Nucleus accumbens (tissue), 56 donors: ENCODE measurements at places on chromosomes 12 and 14.

DNA sequence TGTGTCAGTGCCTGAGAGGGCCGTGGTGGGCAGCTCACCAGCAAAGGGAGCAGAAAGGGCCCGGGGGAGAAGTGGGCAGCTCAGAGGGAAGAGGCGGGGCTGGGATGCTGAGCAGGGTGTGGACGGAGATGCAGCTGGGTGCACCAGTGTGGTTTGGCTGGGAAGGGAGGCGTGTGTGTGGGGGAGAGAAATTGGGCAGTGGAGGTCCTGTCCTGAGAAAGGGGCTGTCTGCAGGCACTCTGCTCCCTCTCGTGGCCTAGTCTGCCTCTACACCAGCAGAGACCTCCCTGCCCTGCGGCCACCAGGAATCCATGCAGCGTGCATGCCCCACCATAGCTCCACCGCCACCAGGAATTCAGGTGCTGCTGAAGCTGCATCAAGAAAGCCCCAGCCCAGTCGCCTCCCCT lies 6.4 kb downstream of the TMEM121 start:
- no peak for DNase-seq

DNA sequence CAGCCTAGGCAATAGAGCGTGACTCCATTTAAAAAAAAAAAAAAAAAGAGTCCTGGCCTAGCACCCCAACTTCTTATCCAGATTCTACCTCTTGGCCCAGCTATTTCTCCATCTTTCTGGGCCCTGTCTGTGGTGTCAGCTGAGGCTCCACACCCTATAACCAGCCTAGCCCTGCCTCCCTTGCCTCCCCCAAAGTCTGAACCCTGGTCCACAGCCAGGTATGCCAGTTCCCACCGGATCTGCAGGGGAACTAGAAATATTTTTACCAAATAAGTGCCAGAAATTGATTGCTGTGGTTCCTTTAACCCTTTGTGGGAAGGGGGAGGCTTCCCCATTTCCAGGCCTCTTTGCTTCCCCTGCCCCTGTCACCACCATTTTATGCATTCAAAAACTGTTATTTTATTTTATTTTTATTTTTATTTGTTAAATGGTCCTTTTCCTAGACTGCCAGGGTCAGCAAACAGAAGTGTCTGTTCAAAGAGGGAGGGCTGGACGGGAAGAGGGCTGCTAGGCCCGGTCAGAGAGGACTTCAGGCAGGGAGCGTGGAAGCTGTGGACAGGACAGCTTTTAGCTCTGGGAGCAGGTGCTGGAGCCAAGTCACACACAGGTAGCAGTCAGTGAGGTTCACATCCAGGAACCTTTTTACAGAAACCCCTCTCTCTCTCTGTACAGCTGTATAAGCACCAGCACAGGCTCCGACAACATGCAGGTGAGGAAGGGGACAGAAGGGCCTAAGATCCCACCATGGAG lies 23.2 kb downstream of the TTC9 start:
- DNase-seq: no peak

GRCh38 chr14:52992236-52992870 lies 41.5 kb upstream of the FERMT2 start:
- DNase-seq: no peak

DNA sequence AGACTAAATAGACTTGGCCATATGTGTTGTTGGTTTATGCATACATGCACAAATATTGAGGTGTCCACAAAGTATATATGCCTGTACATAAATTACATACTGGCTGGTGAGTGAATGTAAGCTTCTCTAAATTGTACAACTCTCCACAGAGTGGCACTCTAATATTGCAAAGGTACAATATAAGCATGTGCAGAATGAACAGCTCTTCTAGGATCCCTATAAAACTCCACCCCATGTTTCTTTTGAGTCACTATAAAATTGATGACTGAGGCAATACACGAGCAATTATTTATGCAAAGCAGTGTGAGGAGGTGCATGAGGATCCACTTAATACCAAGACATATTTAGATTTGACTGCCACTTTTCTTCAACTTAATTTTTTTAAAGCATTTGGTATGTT lies 172.2 kb downstream of the NAV3 start:
- DNase-seq: no peak

- DNase-seq: no peak
Measured at GRCh38 chr14:68667313-68667791, 125.5 kb downstream of the ZFP36L1 start.

DNA sequence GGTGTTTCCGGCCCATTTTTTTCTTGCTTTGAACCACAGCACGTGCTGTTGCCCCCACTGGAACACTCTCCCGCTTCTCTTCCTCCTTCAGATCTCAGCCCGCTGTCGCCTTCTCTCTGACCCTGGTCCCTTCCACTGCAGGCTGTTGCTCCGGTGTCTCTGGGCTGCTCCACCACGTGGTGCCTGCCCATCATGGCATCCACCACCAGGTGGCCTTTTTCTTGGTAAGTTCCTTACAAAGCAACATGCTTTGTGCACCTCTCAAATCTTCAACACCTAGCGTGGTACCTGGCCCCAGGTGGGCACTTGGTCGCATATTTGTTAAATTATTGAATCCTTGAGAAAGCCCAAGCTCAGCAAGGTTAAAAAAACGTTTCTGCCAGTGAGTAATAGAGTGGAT lies 19.1 kb downstream of the TUNAR start:
- DNase-seq: no peak

- no peak for DNase-seq
Measured at GRCh38 chr12:128008341-128008740, 258.6 kb upstream of the TMEM132C start.

GRCh38 chr12:103840462-103840875 lies 565 bp downstream of the NT5DC3 start:
- DNase-seq: no peak

DNA sequence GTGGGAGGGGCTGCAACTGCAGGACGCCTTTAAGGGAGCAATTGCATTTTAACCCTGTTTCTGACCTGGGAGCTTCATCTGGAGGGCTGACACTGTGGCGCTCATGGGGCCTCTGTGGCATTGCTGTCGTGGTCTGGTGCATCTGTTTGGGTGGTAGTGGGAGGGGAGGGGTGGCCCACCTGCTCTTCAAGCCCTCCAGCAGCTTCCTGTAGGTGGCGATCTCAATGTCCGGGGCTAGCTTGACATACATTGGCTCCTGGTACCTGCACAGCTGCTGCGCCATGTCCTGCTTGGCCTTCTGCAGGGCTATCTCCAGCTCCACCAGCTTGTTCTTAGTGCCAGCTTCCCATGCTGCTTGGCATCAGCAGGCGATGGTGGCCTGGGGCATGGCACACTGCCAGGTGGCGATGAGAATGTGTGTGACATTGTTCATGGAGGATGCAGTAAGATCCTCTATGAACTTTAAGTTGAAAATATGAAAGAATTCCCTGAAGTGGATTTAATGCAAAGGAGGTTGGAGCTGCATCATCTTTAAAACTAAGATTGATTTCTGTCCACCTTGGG lies 7.7 kb upstream of the KRT82 start:
- DNase-seq: no peak

- DNase-seq: no peak
Measured at GRCh38 chr12:34021071-34021470, 1.2 kb upstream of the ALG10 start.

DNA sequence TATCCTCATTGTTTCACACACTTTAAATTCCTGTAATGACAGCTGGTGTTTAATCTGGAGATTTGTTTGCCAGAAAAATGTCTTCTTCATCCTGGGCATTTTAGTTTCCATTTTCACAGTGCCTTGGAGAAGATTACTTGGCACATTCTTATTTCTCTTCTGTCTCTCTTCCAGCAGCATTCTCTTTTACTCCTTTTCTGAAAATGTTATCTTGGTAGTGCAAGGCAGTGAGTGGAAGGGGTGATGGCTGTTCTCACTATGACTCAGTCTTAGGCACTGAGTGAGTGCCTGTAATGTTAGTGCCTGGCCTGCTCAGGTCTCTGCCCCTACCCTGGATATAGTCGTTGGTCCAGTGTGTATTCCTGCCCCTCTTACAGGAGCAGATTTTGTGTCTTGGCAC lies 13.1 kb downstream of the CLECL1 start:
- no peak for DNase-seq

DNA sequence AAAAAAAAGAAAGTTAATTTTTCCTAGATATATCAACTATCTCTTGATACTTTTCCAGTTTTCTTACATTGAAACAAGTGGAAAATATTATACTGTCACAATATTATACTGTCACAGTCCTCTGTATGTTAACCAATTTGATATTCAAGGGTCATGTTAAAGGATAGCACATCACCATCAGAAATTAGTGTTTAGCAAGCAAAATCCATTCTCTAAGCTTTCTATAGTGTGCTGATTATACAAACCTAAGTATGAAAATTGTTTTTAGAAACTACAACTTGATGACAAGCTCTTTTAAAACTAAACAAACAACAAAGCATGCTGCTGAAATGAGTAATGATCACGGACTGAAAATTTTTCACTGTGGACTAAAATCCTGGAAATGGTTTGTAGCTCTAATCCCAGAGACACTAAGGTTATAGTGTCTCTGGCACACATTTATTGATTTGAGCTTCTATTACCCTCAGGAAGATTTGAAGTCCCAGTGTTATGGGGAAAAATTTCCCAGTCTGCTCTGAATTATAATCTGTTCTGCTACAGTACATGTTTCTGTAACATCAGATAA lies 9.7 kb downstream of the SPTSSA start:
- no peak for DNase-seq

GRCh38 chr14:37819155-37820015 lies 224.0 kb downstream of the TTC6 start:
- DNase-seq: no peak

DNA sequence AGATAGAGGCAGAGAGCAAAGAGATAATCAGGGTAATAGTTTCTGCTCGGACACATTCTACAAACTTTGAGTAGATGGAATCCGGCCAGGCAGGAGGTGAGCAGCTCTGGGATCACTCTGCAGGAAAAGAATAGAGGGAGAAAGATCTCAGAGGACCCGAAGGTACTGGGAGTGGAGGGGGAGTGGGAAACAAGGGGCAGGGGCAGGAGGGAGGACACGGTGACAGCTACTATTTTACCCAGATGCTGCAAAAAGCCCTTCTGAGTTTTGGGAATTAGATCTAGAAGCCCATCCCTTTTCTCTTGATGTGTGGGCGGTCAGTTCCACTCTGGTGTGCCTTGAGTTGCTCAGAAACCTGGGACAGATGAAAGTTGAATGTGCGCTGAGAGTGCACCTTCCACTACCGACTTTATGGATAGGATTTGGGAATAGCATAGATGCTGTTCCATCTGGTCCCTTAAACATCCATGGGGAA lies 556 bp downstream of the GPRC5A start:
- no peak for DNase-seq

- no peak for DNase-seq
Measured at GRCh38 chr12:9711664-9712063, 21.2 kb downstream of the CLECL1 start.

GRCh38 chr14:101288436-101289229 lies 272.7 kb upstream of the DIO3 start:
- no peak for DNase-seq

- no peak for DNase-seq
Measured at GRCh38 chr12:54509617-54510016, 12.1 kb downstream of the NCKAP1L start.

GRCh38 chr12:5390174-5390799 lies 41.6 kb upstream of the NTF3 start:
- DNase-seq: no peak

DNA sequence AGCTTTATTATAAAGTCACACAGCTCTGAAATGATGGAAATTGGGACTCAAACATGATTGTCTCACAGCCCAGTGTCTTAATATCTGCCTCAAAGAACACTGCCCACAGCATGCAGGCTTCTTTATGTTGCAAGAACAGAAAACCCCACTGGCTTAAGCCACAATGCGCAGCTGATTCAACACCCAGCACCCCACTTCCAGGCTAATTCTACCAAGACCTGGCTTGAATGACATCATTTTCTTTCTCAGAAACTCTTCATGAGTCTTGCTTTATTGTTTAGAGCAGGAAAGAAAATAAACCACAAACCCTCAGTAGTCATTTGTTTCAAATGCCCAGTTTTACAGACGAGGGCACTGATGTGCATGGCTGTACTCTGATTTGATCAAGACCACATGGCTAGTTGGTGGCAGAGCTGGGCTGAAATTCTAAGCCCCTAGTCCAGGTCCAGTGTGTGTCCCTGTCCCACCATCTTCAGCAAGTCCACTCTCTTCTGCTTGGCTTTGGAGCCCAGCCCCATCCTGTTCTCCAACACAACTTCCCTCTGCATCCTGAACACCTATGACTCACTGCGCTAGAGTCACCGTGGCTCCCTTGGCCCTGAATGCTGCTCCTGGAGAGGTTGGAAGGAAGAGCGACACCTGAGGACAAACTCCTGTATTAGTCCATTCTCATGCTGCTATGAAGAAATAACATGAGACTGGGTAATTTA lies 50.3 kb upstream of the SRSF5 start:
- DNase-seq: no peak

GRCh38 chr12:22380031-22380430 lies 45.5 kb upstream of the ST8SIA1 start:
- no peak for DNase-seq

DNA sequence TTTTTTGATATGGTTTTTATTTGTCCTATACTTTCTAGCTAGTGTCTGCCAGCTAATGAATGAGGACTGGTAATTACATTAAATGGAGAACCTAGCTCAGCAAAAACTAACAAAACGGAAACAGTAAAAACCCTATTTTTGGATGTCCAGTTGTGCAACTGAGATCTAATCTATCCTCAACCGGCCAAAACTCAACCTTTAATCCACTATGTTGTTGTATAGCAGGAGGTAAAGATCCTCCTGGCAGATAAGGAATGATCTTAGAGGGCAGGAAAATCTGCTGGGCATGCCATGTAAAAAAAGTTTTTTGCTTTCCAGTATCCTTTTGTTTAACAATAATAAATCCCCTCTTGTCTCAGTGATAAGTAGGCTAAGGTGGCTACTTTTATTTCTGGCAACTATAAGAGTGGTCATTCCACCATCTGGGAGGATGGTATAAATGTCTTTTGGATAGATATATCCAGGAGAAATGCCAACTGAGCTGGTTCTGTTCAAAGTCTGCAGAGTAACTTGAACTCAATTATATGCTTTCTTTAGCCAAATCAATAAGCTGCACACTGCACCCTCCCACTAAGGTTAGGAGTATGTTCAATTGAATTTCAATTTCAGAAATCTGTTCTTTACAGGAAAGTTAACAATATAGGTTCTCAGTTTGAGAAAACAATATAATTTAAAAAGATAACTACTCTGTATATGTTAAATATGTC lies 40.1 kb downstream of the WASHC3 start:
- DNase-seq: no peak

DNA sequence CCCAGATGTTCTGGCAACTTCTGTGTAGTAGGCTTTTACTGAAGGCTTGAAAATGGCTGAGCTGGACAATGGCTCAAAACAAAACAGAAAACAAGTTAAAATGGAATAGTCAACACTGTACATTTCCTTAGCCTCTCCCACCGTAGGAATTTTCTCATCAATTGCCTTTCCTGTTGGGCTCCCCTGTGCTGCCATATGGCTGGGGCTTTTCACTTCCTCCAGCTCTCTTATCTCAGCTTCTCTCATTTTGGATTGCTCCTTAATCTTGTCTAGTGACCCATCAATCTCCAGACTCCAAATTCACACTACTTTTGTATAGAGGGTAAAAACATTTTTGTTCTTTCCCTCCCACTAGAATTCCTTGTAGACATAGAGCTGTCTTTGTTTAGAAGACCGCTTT lies 50.4 kb upstream of the RPH3A start:
- no peak for DNase-seq
